Stimulated activated CD8-positive, alpha-beta memory T cell treated with anti-CD3 and anti-CD28 coated beads, Interleukin-15, amount 100 ng/mL, for 48 hours (primary cell): ENCODE measurements at places on chromosomes 2 and 18.

- no peak for DNase-seq
Measured at GRCh38 chr2:12847694-12848575, 131.2 kb downstream of the TRIB2 start.

DNA sequence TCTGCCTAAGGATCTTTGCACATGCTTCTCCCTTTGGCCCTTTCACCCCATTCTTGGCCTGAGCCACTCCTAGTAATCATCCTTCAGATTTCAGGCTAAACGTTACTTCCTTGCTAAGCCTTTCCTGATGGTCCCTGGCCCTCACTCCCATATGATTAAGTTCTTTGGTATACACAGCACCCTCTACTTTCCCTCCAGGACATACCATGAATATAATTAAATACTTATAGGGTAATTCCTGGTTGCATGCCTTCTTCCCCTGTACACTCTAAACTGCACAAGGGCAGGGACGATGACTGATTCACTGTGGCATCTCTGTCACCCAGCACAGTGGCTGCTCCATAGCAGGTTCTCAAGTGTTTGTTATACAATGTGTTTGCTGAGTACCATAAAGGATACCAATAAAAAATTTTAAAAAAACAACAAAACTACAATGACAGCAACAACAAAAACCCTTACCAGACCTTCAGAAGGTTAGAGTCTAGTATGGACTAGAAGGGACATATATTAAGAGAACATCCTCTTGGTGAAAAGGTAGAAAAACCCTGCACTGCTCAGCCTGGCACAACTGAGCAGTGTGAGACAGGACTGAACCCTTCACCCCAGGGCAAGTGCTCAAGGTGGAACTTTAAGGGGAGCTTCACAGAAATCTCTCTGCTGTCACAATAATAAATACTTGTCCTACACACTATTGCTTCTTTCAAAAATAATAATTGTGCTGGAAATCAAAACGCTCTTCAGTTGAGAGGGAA lies 76.2 kb downstream of the AAK1 start:
- no peak for DNase-seq

- DNase-seq: no peak
Measured at GRCh38 chr2:84904717-84905174, 710 bp upstream of the TMSB10 start.

GRCh38 chr2:174338671-174339560 lies 4.2 kb downstream of the SP9 start:
- DNase-seq: no peak

DNA sequence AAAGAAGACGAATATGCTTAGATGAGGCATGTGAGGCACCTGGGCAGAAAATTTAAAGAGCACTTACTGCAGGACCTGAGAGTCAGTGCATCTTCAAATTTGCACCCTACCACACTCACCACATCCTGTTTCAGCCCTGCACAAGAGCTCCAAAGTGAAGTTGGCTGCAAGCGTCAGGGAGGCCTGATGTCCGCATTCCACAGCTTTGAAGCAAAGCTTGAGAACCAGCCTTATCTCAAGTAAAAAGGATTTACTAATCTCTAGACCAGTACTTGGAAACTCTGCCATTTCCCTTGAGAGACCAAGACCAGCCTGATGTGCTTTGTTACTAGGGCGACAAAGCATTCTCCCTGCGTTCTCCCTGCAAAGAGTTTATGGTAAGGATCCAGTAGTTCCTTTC lies 3.4 kb upstream of the ASNSD1 start:
- DNase-seq: no peak

- no peak for DNase-seq
Measured at GRCh38 chr2:169275696-169276444, 86.5 kb downstream of the LRP2 start.

DNA sequence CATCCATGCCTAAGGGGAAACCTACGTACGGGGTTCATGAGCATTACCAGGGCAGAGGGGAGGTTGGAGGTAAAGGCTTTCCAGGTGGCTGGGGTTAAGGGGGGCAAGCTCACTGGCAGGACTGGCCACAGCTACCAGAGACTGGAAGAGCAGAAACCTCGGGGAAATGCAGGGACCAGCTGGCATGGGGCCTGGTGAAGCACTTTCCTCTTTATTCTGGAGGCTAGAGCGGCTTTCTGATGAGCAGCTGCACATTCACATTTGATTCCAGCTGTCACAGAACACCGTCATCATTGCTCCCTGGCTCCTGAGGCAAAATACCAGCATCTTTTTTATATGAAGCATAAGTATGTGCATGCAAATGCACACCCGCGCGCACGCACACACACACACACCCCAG lies 28.7 kb upstream of the LRRC30 start:
- no peak for DNase-seq

DNA sequence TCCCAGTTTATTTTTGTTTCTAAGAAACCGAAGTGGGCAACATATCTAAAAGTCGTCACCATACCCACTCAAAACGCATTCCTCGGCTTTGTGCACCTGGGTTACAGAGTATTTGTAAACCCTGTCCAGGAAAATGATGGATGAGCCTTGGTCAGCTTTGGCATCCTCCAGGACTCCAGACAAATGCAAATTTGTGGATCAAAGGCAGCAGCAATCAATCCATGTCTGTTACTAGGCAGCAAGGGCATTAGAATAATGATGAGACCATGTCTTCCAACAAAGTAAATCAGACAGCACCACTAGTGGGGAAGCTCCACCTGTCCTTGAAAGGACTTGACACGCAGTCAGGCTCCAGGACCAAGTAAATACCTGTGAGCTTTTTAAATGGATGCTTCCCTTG lies 672.6 kb upstream of the GYPC start:
- DNase-seq: no peak

GRCh38 chr2:95034221-95034620 lies 8.7 kb downstream of the MAL start:
- DNase-seq: no peak

DNA sequence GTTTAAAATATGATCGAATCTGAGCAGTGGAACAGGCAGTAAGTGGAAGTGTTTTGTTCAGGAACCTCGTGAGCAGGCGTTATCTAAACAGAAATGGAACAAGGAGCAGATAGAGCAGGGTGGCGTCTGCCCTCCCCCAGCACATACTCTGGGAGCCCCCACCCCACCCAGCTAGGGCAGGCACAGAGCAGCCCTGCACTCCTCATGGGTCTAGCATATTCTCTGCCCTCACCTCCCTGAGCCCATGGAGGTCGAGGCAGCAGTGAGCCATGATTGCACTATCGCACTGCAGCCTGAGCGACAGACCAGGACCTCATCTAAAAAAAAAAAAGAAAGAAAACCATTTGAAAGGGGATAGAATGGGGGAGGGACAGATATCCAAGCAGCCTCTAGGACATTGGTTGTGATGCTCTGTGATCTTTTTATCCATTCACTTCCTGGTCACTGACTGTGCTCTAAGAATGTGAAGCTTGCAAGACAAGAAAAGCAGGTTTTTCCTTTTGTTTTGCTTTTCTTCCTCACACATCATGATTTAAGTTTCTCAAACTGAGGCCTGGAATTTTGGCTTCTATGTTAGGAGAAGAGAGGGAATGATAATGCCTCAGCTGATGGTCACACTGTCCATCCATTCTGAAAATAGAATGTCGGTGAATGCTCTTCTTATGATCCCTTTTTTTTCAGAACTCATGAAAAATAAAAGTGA lies 3.1 kb downstream of the MLPH start:
- DNase-seq: no peak

DNA sequence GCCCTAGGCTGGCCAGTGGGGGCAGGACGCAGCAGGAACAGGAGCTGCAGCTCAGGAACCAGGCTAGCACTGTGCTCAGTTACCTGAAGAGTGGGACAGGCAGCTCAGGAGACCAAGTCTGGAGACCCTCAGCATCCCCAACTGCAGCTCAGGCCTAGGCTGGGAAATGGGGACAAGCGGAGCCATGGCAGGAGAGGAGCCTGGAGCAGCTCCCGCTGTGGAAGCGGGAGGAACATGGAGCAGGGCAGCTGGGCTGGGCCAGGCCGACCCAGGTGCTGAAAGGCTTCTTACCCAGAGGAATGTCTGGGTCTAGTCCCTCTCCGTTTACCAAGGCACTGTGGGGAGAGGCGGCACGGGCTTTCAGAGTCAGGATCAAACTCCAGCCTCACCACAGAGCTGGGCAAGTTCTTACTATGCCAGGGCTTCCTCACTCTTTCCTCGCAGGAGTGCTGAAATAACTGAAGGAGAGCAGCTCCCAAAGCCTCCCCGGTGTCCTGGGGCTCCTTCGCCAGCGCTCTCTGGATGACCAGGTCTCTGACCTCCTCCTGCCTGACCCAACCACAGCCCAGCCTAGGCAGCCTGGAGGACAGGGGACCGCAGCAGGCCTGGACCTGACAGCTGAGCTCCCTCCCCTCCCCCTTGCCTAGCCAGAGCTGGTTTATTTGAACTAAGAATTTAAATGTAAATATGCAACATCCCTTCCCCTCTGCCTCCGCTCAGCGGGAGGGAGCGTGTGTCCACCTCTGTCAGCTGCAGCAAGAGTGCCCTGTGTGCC lies 247.8 kb upstream of the SIX2 start:
- DNase-seq: no peak

DNA sequence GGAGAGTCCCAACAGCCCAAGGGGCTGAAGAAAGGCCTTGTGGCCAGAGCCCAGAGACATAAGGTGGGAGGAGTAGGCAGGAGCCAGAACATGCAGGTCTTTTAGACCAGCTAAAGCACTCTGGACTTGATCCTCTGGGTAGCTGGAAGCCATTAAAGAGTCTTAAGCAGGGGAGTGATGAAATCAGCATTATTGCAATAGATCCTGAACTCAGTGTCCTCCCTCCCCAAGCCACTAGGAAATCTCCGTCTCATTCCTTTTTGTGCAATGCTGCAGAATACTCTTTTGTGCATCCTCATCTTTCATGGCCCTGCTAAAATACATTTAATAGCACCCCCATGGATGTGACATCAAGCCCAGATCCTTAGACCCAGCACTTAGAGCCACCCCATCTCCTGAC lies 58.6 kb upstream of the ZCCHC2 start:
- DNase-seq: no peak

DNA sequence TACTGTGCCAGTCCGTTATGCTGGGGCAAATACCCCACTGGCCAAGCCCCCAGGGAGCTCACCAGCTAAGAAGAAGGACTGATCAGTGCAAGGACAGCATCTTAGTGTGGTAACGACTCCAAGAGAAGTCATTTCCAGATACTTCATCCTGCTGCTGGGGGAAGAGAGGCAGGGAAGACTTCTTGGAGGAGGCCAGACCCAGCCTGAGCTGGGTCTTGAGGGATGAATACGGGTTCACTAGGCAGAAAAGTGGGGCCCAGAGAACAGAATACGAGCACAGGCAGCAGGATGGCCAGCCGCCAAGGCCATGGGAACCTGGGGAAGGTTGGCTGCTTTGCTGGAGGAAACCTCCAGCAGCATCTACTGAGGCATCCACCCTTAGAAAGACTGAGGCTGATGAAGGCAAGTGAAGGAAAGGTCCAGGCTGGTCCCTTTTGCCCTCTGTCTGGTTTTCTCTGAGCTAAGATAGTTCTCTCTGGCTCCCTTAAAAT lies 84.1 kb downstream of the GLI2 start:
- DNase-seq: no peak

- no peak for DNase-seq
Measured at GRCh38 chr2:158778243-158778642, 16.9 kb upstream of the DAPL1 start.

DNA sequence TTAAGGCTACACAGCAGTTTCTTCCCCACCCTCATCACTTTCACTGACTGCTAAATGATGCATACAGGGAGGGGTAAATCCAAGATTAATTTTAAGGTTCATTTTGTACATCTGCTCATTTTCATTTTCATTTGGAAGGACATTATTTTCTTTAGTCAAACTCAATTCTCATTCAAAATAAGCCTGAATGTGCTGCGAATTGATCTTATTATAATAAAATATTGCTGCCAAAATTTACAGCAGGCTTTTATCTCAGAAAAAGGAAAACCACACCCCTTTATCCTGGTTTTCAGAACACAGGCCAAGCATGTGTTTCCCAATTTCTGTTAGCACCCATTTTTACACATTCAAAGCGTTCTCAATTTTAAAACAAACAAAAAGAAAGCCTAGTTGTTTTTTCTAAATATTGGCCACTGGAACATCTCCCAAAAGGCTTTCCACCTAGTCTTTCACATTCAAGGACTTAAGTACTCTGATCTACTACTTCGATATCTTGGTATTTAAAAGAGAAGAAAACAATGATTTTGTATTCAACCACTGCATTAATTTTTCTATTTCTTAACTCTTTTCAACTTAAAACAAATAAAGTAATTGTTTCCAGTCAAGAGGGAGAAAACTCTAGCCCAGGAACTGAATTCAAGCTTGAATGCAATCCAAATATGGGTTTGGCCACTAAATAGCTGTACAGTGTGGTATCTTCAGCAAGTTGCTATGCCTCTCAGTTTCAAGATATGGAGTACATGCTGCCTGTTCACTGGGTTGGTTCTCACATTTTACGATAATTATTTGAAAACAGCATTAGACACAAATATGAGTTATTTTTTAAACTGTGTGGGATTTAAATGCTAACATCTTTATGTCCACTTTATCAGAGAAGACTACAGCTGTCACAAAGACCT lies 52.5 kb downstream of the CDH2 start:
- no peak for DNase-seq

DNA sequence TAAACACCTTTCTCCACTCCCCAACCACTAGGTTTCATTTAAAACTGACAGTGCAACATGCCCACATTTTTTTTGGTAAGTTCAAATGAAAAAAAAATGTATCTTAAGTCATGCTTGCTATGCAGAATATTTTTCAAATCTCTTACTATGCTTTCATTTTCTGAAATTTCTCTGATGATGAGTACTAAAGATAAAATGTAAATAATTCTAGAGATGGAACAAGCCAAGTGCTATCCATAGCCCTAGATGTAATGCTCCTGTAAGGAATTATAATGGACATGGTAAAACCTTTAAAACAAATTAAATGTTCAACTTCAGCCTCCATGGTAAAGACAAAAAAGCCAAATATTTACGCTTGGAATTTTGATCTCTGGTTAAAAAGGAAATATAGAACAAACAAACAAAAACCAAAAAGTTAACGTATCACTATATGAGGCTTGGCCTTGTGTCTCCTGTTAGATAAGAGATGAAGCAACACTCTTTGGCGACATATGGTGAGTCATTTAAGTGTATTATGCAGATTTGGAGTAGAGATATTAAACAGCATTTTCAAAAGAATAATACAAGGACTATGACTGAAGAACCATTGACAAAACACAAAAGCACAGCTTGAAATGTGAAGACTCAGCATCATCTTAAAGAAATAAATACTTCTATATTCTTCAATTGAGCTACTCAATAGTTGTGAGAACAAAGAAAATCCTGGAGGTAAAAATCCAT lies 392.0 kb upstream of the LYPD1 start:
- no peak for DNase-seq

DNA sequence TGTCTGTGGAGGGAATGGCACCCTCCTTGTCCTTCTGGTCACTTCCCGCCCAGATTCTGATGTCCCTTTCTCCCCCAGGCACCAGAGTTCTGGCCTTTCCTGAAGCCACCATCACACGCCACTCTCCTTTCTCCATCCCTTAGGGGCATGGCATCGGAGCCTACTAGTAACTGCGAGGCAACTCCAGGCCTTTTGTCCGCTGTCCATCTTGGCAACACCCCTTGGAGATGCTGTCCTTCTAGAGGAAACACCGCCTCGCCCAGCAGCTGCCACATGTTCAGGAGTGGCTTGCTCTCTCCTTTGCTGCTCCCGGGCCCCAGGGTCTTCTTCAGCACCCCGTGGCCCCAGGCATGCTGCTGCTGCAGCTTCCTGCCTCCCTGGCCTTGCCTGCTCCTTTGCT lies 267.0 kb downstream of the SRBD1 start:
- DNase-seq: no peak
